ENCODE measurements at places on chromosomes 16 and 17. TPM values are rescaled to one million over a fixed set of nuclear protein-coding genes. Genes with fewer than 3 reads are reported as not detected.

DNA sequence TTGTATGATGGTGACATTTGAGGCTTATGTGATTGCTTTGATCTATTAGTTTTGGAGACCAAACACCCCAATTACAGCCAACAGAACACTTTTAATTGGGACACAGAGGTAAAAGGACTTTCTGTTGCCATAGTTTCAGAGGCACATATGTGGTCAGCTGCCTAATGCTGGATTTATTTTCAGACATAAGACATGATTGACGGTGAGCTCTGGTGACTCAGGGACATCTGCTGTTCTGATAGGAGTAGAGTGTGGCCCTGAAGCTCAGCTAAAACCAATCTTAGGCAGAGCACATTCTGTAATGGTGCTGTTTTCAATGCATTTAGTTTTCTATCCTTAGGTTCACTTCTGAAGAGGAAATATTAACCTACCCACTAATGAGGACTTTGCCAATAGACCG is 247.1 kb downstream of the UTP18 start:
- DNase-seq: no peak

- DNase-seq: no peak
Observed at GRCh38 chr17:41785859-41786226, 668 bp downstream of the JUP start.

DNA sequence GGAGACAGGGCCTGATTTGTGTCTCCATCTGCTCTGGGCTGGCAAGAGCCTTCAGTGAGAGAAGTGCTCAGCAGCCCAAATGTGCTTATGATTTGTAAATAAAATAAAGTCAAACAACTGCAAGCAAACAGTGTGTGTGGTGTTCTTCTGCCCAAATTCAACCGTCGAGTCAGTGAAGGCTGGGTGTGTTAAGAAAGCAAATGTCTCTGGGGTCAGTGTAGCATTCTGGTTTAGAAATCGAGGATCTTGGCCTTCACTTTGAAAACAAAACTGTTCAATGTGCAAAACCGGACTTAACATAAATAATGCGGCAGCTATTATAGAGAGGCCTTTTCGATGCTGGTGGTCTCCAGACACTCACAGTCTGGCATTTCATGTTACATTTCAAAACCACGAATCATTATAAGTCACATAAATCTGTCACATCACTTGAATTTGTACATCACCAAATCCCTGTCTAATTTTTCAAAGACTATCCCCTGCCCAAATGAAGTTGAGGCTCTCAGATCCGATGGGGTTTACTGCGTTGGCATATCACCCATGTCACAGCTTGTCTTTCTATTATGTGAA is 158.6 kb upstream of the MYOCD start:
- DNase-seq: no peak

DNA sequence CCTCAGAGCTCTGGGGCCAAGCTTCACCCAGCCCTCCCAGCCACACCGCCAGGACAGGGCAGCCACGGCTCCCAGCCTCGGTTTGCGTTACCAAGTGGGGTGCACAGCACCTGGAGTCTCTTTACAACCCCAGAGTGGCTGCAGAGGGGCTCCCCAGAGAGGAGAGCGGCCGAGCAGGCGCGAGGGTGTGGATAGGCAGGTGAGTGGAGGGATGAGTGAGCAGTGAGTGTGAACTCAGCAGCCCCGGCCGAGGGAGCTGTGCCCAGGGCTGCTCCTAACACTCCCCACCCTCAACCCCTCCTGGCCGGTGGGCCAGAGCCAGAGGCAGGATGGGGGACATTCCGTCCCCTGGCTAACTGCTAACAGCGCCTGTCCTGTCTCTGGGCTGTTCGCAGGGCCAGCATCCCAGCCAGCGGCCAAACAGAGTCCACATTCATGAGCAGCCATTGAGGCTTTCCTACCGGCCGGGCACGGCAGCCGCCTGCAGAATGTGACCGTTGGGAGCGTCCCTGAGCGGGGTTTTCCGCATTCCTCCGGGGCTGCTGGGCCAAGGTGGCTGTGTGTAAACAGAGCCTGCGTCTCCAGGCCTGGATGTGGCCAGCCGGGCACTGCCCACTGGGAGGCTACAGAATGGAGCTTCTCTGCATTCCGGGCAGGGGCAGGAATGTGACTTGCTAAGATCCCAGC is 5.3 kb downstream of the ZNF469 start:
- no peak for DNase-seq

DNA sequence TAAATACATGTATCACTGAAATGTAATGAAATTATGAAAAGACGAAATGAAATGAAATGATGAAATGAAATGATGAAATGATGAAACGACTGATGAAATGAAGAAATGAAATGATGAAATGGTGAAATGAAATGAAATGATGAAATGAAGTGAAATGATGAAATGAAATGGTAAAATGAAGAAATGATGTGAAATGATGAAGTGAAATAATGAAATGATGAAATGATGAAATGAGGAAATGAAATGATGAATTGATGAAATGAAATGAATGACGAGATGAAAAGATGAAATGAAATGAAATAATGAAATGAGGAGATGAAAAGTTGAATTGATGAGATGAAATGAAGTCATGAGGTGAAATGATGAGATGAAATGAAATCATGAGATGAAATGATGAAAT is 594.7 kb downstream of the TP53TG3F start:
- DNase-seq: no peak

- DNase-seq: no peak
Observed at GRCh38 chr16:15425861-15426260, 8.5 kb upstream of the BMERB1 start.

- DNase-seq: no peak
Observed at GRCh38 chr17:66654764-66655163, 180.2 kb upstream of the CACNG5 start.

DNA sequence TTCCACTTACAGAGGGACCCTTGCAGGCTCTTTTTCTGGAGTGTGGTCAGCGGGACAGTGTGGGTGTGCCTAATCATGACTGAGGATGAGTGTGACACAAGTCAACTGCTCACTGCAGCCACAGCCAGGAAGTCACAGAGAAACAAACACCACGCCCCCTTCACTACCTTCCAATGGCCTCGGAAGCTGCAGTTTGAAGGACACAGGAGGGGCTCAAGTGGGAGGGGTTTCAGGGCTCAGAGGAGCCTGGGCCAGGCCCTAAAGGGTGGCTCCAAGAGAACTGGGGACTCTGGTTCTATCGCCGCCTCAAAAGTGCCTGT is 116.2 kb upstream of the SDK2 start:
- DNase-seq: no peak

The BAIAP3 gene
- 11.4 TPM for total RNA-seq

DNA sequence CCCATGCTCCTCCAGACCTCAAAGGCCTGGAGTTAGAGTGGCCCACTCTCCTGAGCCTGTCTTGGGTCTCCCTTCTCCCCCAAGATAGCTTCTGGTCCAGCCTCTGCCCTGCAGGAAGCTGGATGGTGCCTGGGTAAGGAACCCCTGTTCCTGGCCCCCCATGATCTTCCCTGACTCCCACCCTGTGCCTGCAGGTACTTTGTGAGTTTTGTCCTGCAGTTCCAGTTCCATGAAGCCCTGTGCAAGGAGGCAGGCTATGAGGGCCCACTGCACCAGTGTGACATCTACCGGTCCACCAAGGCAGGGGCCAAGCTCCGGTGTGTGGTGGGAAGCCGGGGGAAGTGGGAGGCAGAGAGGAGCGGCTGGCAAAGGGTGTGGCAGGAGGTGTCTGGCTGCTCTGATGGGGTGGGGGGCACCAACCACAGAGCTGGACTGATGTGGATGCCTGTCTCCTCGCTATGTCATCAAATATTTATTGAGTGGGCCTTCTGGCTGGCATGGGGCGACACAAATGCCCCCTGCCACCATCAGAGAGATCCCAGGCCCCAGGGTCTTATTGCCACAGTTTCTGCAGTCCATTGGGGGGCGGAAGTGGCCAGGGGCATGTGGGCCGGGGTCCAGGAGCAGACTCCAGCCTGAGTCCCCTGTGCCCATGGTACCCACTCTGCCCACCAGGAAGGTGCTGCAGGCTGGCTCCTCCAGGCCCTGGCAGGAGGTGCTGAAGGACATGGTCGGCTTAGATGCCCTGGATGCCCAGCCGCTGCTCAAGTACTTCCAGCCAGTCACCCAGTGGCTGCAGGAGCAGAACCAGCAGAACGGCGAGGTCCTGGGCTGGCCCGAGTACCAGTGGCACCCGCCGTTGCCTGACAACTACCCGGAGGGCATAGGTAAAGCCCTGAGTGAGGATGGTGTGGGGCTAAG is 7.1 kb downstream of the ACE start:
- no peak for DNase-seq

The ETV4 gene
- total RNA-seq: 0.41 TPM

DNA sequence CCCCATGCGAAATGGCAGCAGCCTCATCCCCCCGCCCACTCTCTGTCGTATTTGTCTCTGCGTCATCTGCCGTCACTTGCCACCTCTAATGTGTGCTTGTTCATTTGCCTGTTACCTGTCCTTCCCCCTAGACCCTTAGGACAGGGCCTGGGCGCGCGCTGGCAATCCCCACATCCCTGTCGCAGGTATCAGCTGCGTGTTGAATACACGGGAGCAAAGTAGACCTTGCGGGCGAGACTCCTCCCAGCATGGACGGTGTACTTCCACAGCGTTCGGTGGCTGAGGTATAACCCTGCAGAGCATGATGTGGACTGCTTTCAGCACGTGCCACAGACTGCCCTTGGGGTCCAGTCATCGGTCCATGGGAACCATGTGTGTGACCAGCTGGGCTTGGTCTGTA is 170.1 kb upstream of the CHMP6 start:
- DNase-seq: no peak

- no peak for DNase-seq
Observed at GRCh38 chr16:68417711-68418301, 30.5 kb downstream of the SMPD3 start.

- DNase-seq: no peak
Observed at GRCh38 chr17:57068707-57069106, 16.3 kb upstream of the AKAP1 start.

GRCh38 chr16:71895679-71896365 is 491 bp downstream of the IST1 start:
- peak; percentile 42 for DNase-seq

All from frontal cortex (tissue), 4 donors.